G401 (cell line): ENCODE measurements at places on chromosomes 5 and 9.

DNA sequence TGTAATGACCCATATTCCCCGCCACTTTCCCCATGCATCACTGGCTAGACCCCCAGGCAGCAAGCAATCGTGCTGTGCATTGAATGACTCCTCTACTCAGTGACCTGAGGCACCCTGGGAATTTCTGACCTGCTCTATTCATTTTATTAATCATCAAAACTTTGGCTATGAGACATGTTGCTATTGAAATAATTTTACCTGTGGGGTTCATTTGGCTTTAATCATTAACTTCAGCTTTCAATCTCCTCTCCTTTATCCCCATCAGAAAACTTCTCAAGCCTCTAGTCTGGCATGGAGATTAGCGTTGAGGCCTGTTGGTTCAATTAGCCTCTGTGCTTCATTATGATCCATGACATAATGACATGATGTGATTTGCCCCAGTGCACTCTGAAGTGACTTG is 429.0 kb downstream of the ZNF608 start:
- DNase-seq: no peak

DNA sequence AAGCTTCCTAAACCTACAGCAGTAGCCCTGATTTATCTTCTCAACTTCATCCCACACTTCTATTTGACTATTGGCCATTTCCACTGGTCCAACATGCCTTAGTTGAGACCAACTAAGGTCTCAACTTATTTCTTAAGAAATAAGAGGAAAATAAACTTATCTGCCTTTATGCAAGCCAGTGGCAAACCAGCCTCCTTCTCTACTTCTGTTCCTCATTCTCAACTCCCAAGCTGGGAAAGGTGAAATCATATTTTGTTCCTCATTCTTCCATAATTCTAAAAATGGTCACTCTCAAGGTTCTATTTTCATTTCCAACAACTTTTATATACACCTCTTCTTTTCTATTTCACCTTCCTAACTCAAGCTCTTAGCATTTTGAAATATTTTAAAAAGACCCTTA is 149.6 kb upstream of the C9orf72 start:
- no peak for DNase-seq

DNA sequence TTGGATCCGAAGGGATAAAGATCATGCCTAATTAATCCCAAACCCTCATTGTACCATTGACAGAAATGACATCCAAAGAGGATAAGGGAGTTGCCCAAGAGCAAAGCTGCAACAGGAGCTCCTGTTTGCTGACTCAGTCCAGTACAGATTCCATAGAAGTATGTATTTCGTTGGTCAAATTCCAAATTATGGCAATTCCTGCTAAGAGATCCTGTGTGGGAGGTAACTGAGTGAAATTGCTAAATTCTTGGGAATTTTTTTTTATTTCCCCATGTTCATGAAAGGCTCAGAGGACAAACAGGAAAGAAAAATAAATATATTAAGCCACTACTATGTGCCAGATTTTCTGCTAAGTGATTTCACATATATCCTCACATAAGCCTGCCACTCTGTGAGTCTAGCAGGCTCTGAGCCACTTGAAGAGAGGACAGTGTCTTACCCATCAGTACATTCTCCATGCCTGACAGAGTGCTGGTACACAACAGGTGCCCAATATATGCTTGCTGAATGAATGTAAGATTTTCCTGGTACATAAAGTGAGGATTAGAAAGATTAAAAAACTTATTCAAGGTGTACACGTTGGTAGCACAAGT is 132.7 kb downstream of the GLIS3 start:
- DNase-seq: no peak

GRCh38 chr5:68465934-68466551 is 250.5 kb downstream of the PIK3R1 start:
- DNase-seq: no peak

DNA sequence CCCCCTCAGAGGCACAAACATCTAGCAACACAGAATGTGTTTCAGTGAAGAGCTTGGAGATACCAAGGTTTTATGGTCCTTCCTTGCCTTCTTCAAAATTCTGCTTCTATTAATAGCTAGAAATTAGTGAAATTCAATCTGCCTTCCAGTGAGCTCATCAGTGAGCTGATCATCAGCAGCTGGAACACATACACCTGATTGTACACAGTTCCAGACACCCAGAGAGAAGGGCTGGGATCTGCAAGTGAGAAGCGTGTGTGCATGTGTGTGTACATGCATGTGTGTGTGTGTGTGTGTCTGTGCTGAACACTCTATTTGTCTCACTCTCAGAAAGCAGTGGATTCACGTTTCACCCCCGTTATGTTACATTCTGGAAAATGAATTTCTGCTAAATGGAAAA is 28.5 kb downstream of the CFAP90 start:
- DNase-seq: no peak

DNA sequence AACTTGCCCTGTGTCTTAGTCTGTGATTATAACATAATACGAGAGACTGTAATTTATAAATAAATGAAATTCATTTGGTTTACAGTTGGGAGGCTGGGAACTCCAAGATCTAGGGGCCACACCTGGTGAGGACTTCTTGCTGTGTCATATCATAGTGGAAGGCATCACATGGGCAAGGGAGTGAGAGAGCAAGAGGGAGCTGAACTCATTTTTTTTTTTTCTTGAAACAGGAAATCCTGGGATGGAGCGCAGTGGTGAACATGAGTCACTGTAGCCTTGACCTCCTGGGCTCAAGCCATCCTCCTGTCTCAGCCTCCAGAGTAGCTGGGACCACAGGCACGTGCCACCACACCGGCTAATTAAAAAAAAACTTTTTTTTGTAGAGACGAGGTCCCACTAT is 7.2 kb downstream of the MLANA start:
- no peak for DNase-seq

DNA sequence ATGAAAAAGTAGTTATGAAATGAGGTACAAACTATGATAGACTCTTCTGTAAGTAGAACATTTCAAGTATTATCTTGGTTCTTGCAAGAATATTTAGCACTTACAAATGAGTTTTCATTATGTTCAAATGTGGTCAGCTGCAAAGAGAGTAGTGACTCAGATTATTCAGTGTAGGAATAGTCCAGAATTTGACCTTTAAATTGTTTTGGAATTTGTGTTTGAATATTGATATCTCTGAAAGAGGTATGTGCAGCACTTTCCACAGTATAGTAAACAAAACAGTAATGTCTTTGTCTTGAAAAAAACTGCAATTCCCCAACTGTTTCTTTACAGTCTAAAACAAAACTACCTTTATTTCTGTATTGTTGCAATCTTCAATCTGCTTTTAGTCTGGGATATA is 56.1 kb downstream of the WDR70 start:
- no peak for DNase-seq

DNA sequence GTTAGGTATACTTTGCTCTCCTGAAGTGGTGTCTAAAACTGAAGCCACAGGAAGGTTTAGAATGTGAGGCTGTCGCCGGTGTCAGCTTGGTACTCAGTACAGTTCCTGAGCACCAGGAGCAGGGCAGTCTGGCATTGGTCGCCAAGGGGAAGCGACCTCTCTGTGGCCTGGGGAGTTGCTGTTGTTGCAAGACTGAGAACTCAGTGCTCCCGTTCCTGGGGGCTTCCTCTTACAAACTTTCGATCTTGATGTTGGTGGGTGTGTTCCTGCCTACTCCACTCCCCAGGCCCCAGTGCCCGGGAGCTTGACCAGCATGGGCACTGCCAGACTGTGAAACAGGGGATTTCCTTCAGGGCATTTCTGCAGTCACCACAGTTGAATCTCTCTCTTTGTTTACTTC is 52.4 kb upstream of the PPARGC1B start:
- DNase-seq: no peak

GRCh38 chr5:3995954-3996619 is 400.5 kb downstream of the IRX1 start:
- DNase-seq: no peak

- DNase-seq: no peak
Observed at GRCh38 chr5:82942083-82942881, 134.9 kb downstream of the TMEM167A start.

GRCh38 chr5:93600409-93601070 is 17.5 kb downstream of the NR2F1 start:
- peak; percentile 65 for DNase-seq

DNA sequence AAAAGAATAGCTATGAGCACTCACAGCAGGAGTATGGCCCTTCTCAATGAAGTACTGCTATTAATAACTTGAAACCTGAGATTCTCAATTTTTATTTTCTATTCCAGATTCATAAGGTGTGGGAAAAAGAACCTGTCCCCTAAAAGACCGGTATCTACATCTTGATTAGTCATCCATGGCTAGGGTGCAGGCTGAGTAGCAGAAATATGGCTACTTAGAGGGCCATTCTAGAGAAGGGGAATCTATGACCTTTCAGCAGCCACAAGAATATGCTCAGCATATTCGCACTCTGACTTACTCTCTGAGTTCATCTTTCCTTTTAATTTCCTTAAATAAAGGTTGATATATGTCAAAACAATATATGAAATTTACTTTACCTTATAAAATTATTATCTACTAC is 27.7 kb downstream of the WDR36 start:
- DNase-seq: no peak

DNA sequence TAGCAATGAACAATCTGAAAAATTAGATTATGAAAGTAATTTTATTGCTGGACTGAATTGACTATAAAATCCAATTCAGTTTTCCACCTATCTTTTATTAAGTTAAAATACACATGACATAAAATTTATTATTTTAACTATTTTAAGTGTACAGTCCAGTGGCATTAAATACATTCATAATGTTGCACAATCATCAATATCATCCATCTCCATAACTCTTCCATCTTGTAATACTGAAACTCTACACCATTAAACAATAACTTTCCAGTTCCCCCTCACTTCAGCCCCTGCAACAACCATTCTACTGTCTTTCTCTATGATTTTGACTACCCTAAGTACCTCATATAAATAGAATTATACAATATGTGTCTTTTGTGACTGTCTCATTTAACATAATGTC is 200.6 kb upstream of the ITGA1 start:
- no peak for DNase-seq

- no peak for DNase-seq
Observed at GRCh38 chr9:30851600-30851999, 1532.8 kb upstream of the ACO1 start.

DNA sequence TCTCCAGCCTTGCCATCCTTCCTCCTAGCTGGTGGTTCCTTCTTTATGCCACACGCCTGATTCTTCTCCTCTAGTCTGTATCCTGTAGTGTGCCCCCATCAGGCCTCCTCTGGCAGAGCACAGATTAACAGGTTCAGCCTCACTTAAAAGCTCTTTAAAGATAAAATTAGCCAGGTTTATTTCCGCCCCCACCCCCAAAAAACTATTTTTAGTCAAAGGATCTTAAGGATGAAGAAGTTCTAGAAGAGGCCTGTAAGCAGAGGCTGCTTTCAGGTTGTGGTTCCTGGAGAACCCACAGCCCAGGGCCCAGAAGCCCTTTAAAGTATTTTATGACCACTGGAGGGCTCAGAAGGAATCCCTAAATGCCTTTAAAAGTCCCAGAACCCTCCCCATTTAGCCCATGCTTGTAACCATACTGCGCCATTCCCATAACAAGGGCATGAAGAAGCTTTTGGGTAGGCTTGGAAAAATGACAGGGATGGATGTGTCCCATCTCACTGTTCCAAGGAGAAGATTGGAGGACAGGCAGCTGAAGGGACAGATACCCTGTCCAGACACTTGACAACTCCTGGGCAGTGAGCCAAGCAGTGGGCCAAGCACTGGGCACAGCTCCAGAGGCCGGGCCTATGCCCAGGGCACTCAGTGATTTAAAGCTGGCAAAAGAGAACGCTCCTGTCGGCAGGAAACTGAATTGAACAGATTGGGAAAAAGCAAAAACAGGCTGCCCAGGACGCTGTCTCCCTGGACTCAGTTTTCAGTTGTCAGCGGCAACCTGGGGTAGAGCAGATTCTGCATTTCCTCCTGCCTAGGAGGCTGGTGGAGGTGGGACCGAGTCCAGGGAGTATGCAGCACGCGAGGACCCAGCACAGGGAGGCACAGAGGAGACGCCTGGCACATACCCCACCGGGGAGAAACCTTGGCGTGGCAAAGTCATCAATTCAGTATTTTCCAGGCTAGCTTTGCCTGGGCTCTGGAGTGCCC is 106.3 kb upstream of the SSBP2 start:
- DNase-seq: peak; percentile 98

DNA sequence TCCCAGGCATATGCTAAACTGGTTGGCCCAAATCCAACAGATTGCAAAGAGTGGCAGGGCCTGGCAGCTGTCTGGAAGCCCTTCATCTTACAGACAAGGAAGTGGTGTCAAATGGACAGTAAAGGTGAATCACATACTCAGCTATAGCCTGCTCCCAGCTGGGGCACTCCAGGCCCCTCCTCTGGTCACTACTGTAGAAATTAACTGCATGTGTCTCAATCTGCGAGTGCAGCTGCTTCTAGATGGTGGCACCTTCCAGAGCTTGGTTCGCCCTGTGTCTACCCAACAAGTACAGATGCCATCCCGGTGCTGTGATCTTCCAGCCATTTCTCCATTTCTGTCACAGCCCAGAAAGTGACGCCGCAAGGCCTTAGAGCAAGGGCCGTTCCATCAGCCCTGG is 50.2 kb downstream of the OTULIN start:
- peak; percentile 45 for DNase-seq

- no peak for DNase-seq
Observed at GRCh38 chr5:142827934-142828576, 57.9 kb downstream of the ARHGAP26 start.

DNA sequence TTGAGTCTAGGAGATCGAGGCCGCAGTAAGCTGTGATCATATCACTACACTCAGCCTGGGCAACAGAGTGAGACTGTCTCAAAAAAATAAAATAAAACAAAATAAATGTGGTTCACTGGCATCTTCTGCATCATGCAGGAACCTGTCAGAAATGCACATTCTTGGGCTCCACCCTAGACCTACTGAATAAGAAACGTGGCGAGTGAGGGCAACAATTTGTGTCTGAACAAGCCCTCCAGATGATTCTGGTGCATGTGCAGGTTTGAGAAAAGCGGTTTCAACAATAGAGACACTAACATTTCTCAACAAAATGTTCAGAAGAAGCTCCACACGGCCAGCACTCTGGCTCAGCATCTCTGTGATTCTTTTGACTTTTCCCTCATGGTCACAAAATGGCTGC is 42.8 kb upstream of the CPEB4 start:
- DNase-seq: no peak

- DNase-seq: no peak
Observed at GRCh38 chr9:126788634-126789349, 16.0 kb upstream of the ZBTB43 start.

GRCh38 chr5:137142764-137143605 is 356.1 kb downstream of the SPOCK1 start:
- no peak for DNase-seq

DNA sequence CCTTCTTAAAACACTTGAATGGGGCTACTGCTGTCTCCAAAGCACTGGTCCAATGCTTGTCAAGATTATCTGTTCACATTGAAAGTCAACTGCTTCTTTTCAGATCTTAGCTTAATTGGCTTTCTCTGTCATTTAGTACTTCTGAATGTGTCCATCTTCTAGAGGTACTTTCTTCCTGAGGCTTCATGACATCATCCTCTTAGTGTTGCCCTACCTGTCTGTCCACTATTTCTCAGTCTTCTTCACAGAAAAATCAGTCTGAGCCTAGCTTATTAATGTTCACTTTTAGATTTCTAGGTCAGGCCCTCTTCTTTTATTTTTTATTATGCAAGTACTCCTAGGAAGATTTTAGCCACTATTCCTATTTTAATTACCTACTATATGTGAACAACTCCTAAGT is 899.9 kb downstream of the DTWD2 start:
- no peak for DNase-seq

GRCh38 chr5:154523709-154524108 is 45.7 kb upstream of the HAND1 start:
- no peak for DNase-seq
